ENCODE measurements at places on chromosomes 4 and X. TPM values are rescaled to one million over a fixed set of nuclear protein-coding genes. Genes with fewer than 3 reads are reported as not detected.

DNA sequence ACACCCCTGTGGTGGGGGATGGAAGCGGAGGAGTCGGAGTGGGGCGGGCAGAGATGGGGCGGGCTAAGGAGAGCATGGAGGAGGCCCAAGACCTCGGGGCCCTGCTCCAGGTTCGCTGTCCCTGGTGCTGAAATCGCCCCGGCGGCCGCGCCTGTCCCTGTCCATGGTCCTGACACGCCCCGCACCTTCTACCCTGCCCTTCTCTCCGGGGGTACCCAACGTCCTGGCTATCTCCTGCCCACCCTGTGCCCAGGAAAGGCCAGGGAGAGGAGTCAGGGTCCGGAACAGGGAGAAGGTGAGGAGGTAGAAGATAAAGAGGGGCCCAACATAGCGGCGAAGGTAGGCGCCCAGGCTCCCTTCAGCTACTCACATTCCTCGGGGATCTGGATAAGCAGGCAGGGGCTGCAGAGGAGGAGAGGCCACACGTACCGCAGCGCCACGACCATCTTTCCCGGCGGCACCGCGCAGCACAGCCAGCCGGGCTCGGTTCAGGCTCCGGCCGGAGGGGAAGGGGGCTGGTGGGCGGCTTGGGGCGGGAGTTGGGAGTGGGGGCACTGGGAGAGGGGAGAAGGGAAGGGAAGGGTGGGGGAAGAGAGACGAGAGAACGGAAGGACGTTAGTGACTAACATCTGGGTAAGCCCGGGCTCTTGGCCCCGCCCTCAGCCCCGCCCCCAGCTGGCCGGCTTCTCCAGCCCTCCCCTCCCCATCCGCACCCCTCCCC lies 10.4 kb downstream of the L1CAM start:
- H3K27me3 ChIP-seq: peaks cover 23% of the 10 kb centered on the region
- H3K36me3 ChIP-seq: no peaks in the 10 kb centered on the region
- no peak for DNase-seq
- H3K4me3 ChIP-seq: no peak overlapping the region

The YY2 gene
- polyA plus RNA-seq: 0.86 TPM

- no peaks in the 10 kb centered on the region for H3K36me3 ChIP-seq
- no peaks in the 10 kb centered on the region for H3K27me3 ChIP-seq
- no peaks in the 10 kb centered on the region for H3K4me1 ChIP-seq
- H3K4me3 ChIP-seq: no peak overlapping the region
- no peak for DNase-seq
These were observed 59.7 kb downstream of the NEIL3 start for GRCh38 chr4:177369372-177369771.

The STEEP1 gene
- 23.3 TPM for polyA plus RNA-seq

The PRR32 gene
- not detected for polyA plus RNA-seq

DNA sequence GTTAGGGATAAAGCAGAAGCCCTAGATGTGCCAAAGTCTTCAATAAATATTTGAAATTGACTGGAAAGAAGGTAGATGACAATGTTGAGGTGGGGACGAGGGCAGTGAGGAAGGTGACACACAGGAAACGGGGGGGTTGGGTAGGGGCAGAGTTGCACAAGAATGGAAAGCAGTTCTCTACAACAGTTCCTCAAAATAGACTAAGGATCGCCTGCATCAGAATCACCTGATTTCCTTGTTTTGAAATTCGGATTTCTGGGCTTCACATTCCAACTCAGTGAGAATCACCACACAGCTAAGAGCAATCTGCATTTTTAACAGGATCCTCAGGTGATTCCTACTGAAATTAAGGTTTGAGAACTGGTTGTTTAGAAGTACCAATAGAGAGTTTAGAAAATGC lies 70.6 kb downstream of the ARFIP1 start:
- no peaks in the 10 kb centered on the region for H3K27me3 ChIP-seq
- H3K27ac ChIP-seq: peak overlapping the region; percentile 77
- peak overlapping the region; percentile 33 for H3K4me3 ChIP-seq
- H3K4me1 ChIP-seq: peaks cover 28% of the 10 kb centered on the region

The TRIM60 gene
- not detected for polyA plus RNA-seq

DNA sequence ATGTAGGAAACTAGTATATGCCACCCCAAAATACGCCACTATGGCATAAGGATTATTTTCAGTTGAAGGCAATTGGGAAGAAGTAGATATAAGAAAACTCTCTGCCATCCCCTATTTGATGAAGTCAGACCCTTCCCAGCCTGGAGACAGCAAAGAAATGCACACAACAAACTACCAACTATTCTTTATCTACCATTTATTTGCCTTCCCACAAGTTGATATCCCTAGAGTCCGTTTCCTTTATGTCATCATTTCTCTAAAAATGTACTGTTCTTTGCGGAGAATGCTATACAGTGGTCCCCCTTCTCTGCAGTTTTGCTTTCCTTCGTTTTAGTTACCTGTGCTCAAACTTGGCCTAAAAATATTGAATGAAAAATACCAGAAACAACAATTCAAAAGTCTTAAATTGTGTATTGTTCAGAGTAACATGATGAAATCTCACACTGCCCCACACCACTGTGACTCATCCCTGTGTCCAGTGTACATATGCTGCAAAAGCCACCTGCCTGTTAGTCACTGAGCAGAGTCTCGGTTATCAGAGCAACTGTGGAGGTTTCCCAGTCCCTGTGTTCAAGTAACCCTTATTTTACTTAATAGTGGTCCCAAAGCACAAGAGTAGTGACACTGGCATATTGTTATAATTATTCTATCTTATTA lies 152.3 kb downstream of the WDFY3 start:
- no peaks in the 10 kb centered on the region for H3K27me3 ChIP-seq
- peaks cover 9% of the 10 kb centered on the region for H3K4me1 ChIP-seq
- no peak for DNase-seq
- no peak overlapping the region for H3K4me3 ChIP-seq
- H3K27ac ChIP-seq: peak overlapping the region; percentile 68

- peaks cover 10% of the 10 kb centered on the region for H3K4me1 ChIP-seq
These were observed 38.6 kb upstream of the MSMO1 start for GRCh38 chr4:165288639-165289422.

The MTM1 gene
- 13.9 TPM for polyA plus RNA-seq

- H3K36me3 ChIP-seq: no peaks in the 10 kb centered on the region
- H3K27ac ChIP-seq: no peak overlapping the region
- no peaks in the 10 kb centered on the region for H3K27me3 ChIP-seq
- no peak for DNase-seq
These were observed 22.8 kb downstream of the VMA21 start for GRCh38 chrX:151419782-151420181.

The MUC7 gene
- not detected for polyA plus RNA-seq

The GPAT3 gene
- 2.4 TPM for polyA plus RNA-seq

- peaks cover 4% of the 10 kb centered on the region for H3K4me1 ChIP-seq
- H3K36me3 ChIP-seq: no peaks in the 10 kb centered on the region
- DNase-seq: no peak
These were observed 265.4 kb upstream of the TET2 start for GRCh38 chr4:104881136-104881886.

GRCh38 chrX:50635817-50636365 lies 165.3 kb upstream of the DGKK start:
- H3K4me1 ChIP-seq: no peaks in the 10 kb centered on the region
- no peaks in the 10 kb centered on the region for H3K36me3 ChIP-seq
- H3K27me3 ChIP-seq: no peaks in the 10 kb centered on the region
- no peak overlapping the region for H3K27ac ChIP-seq
- no peak overlapping the region for H3K4me3 ChIP-seq
- no peak for DNase-seq

The SPANXA2 gene
- not detected for polyA plus RNA-seq

DNA sequence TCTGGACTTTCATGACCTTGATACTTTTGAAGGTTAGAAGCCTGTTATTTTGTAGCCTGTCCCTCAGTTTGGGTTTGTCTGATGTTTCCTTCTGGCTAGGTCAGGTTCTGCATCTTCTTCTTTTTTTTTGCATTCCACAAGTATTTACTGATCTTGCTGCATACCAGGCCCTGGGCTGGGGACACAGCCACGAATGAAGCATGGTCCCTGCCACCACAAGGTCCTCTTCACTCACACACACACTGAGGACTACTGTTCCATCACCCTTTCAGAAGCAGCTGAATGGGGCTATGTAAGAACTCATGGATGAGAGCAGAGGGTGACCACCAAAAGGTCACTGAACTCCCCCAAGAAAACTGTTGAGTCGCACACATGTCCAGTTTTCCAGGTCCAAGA lies 39.2 kb downstream of the USP11 start:
- H3K27ac ChIP-seq: no peak overlapping the region
- no peak for DNase-seq
- H3K36me3 ChIP-seq: no peaks in the 10 kb centered on the region
- no peaks in the 10 kb centered on the region for H3K27me3 ChIP-seq

DNA sequence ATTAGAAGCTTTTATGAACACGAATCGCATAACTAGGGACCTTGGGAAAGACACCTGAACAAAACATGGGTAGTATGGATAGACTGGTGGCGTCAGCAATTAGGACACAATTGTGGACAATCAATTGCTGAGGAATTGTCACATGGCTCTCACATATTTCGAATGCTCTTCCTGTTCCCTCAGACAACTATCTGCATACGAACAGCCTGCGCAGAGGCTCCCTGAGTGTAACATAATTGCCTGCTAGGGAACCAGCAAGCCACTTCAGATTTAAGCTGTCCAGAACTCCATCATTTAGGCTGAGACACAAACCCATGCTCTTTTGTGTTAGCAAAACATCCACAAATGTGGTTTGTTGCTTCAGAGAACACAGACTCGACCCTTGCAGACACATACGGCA lies 160.8 kb downstream of the MGST2 start:
- H3K4me3 ChIP-seq: no peak overlapping the region
- H3K36me3 ChIP-seq: no peaks in the 10 kb centered on the region
- H3K27ac ChIP-seq: no peak overlapping the region

- H3K4me3 ChIP-seq: no peak overlapping the region
- H3K36me3 ChIP-seq: no peaks in the 10 kb centered on the region
- DNase-seq: no peak
- no peaks in the 10 kb centered on the region for H3K4me1 ChIP-seq
These were observed 163.5 kb upstream of the SPIN4 start for GRCh38 chrX:63514569-63515080.

The ANKRD37 gene
- 8.0 TPM for polyA plus RNA-seq

DNA sequence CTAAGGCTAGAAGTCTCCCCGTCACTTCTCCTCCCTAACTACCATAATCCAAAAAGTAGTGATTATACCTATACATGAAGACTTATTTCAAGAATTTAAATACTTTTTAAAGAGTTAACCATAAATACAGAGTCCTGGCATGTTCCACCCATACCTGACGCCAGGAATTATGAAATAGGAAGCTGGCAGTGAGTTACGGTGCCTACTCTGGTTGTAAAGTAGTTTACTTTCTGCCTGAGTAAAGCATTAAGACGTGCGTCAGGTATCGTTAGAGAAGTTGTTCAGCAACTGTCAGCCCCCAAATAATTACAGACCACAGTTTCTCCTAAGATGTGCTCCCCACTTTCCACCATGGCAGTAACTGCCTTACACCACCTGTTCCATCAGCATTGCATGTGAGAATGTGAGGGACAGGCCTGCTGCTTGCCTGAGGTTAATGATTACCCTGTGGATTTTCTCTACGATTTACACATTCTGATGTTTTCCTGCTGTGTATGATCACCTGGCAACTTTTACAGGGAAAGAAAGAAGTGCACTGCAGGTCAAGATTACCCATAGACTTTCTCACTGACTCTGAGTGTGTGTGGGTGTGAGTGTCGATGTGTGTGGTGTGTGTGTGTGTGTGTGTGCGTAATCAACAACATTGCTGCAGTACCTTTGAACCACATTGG lies 92.3 kb upstream of the SLC7A11 start:
- H3K27me3 ChIP-seq: no peaks in the 10 kb centered on the region
- DNase-seq: no peak
- H3K27ac ChIP-seq: no peak overlapping the region
- no peaks in the 10 kb centered on the region for H3K4me1 ChIP-seq
- H3K4me3 ChIP-seq: no peak overlapping the region

The CFAP47 gene
- polyA plus RNA-seq: under 0.01 TPM

DNA sequence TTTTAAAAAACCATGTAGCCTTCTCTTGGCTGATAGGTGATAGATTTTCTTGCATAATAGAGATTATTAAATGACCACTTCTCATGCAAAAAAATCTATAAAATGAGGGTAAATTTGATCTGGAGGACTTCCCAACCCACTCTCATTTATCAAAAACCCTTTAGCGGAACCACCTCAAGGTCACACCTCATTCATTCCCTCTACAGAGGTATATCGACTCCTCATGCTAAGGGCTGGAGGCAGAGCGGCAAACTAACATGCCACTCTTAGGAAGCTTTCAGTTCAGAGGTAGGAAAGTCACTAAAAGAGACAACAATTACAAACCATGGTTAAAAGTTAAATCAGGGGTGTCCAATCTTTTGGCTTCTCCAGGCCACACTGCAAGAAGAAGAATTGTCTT lies 90.0 kb downstream of the COX7B2 start:
- no peak overlapping the region for H3K4me3 ChIP-seq
- no peaks in the 10 kb centered on the region for H3K36me3 ChIP-seq
- no peaks in the 10 kb centered on the region for H3K4me1 ChIP-seq
- no peak for DNase-seq

DNA sequence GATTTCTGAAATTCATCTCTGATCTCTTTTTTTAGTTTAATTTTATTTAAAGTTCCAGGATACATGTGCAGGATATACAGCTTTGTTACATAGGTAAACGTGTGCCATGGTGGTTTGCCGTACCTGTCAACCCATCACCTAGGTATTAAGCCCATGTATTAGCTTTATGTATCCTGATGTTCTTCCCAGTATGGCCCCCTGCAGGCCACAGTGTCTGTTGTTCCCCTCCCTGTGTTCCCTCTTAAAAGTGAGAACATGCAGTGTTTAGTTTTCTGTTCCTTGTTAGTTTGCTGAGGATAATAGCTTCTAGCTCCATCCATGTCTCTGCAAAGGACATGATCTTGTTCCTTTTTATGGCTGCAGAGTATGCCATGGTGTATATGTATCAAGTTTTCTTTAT lies 153.2 kb downstream of the RAPGEF2 start:
- no peak overlapping the region for H3K4me3 ChIP-seq
- peaks cover 2% of the 10 kb centered on the region for H3K36me3 ChIP-seq
- no peak for DNase-seq
- H3K4me1 ChIP-seq: no peaks in the 10 kb centered on the region

- H3K36me3 ChIP-seq: no peaks in the 10 kb centered on the region
- no peaks in the 10 kb centered on the region for H3K4me1 ChIP-seq
- H3K4me3 ChIP-seq: no peak overlapping the region
- no peaks in the 10 kb centered on the region for H3K27me3 ChIP-seq
These were observed 224.5 kb upstream of the TENM3 start for GRCh38 chr4:182018691-182019090.

GRCh38 chr4:76211769-76212708 lies 1.6 kb downstream of the SCARB2 start:
- peaks cover 45% of the 10 kb centered on the region for H3K4me1 ChIP-seq
- H3K27me3 ChIP-seq: no peaks in the 10 kb centered on the region
- peak overlapping the region; percentile 81 for H3K27ac ChIP-seq
- H3K4me3 ChIP-seq: peak overlapping the region; percentile 94
- no peaks in the 10 kb centered on the region for H3K36me3 ChIP-seq
